Vagina (tissue), 2 donors: ENCODE measurements at places on chromosomes 16 and 17. TPM values are rescaled to one million over a fixed set of nuclear protein-coding genes. Genes with fewer than 3 reads are reported as not detected.

The ZCCHC14 gene
- 74.2 TPM for total RNA-seq

GRCh38 chr16:84927621-84928591 is 83.4 kb downstream of the ZDHHC7 start:
- DNase-seq, result no peak

DNA sequence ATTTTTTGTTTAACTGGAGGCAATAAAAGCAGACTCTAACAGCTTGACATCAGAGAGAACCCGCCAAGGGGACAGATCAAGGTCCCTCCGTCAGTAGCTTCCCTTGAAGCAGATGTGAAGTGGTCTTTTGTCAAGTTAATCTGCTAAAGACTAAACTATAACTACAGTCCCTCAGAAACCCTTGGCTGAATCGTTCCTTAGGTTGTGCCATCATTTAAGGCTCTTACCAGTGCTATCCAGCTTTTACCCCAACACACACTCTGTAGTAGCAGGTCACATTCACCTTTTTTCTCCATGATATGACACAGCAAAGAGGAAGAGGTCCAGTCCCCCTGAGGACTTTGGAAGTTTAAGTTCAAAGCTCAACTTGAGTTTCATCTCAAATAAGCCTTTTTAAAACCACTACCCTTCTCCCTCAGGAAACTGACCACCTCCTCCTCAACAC is 49.7 kb downstream of the ERN1 start:
- no peak for DNase-seq

GRCh38 chr17:79927688-79928501 is 88.7 kb upstream of the CBX4 start:
- no peak for DNase-seq

The PABPN1L gene
- total RNA-seq, result not detected

The C16orf46 gene
- 1.2 TPM for total RNA-seq

The TBC1D3 gene
- not detected for total RNA-seq

DNA sequence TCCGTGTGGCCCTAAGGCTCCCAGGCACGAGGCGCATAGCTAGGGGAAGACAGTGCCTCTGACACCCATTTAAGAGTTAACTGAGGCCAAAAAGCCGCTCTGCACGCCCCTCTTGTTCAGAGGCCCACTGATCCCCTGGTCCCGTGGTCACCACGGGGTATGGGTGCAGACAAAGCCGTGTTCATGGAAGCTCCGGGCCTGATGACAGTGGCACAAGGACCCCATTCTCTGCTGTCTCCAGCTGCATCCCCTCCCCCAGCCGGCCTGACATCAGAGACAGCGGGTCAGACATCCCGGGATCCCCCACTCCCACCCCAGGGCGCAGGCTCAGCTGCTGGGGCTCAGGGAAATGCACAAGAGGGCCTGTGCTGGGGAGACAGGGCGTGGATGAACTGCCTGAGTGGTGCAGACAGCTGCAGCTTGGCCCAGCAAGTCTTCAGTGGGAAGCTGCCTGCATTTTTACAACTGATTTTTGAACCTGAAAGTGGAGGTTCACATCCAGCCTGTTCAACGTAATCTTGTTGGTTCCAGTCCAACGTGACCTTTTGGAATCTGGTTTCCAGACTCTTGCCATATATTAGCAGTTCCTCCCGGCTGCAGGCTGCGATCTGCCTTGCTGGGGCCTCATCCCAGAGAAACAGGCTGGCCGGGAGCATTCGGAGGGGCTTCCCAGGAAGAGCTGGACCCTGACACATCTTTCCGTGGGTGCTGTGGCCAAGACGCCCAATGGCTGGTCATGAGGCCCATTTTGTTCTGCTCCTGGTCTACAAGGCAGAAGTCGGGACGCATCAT is 9.7 kb upstream of the BAHCC1 start:
- DNase-seq, result no peak

- DNase-seq, result no peak
Measured at GRCh38 chr17:72735048-72735447, 357.4 kb downstream of the SLC39A11 start.

- DNase-seq, result no peak
Measured at GRCh38 chr16:66520406-66521170, 29.3 kb downstream of the TK2 start.

GRCh38 chr16:1398826-1399581 is 15.5 kb downstream of the UNKL start:
- no peak for DNase-seq

- DNase-seq, result no peak
Measured at GRCh38 chr17:81324851-81325713, 30.0 kb upstream of the SLC38A10 start.
